Fibroblast of mammary gland (primary cell): ENCODE measurements at places on chromosomes 5 and 9.

DNA sequence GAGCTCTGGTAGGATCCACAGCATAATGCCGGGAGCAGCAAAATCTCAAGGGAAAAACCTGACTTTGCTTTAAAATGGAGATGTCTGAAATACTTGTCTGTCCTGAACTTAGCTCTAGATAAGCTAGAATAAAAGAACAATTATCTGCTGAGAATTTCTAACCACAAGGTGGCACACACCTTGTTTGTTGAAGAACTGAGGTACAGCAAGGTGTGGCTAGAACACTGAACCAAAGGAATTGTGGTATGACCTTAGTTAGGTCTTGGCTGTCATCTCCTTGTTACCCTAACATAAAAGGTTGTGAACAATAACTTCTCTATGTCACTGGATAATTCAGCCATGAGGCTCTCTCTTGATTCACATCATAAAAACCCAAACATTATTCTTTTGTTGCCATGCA lies 72.3 kb upstream of the ANXA1 start:
- no peak for DNase-seq

- DNase-seq, result peak; percentile 69
Observed at GRCh38 chr9:91948101-91948596, 1.9 kb downstream of the ROR2 start.

DNA sequence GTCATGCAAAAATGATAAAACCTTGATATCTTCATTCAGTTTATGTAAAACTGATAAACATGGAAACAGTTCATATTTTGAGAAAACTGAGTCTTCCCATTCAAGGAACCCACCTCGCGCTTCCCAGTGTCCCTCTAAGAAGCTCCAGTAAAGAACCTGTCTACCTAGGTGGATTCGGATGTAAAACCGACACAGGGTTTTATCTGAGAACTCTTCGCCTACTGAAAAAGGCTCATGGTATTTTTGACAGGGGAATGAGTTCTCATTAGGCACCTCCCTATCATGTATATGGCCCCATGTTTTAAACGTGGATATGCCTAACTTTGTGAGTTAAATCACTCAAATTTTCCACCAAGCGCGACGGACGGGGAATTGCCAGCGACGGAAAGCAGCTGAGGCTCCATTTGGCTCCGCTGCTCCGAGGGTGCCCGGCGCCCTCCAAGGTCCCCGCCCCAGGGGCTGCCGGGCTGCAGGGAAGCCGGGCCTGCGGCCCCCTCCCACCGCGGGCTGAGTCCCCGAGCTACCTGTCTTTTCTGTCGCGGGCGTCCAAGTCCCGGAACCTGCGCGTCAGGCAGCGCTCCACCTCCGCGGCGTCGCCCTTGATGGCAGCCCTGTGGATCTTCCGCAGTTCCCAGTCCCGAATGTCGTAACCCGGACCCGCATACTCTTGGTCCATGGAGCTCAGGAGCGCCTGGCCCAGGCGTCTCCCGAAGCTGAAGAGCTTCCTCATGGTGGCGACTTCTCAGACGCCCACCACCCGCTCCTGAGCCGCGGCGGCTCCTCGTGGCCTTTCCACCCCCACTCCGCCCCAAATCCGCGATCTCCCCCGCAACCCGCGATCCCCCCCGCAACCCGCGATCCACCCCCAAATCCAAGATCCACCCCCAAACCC lies 594 bp downstream of the ANKRD18A start:
- DNase-seq, result no peak

DNA sequence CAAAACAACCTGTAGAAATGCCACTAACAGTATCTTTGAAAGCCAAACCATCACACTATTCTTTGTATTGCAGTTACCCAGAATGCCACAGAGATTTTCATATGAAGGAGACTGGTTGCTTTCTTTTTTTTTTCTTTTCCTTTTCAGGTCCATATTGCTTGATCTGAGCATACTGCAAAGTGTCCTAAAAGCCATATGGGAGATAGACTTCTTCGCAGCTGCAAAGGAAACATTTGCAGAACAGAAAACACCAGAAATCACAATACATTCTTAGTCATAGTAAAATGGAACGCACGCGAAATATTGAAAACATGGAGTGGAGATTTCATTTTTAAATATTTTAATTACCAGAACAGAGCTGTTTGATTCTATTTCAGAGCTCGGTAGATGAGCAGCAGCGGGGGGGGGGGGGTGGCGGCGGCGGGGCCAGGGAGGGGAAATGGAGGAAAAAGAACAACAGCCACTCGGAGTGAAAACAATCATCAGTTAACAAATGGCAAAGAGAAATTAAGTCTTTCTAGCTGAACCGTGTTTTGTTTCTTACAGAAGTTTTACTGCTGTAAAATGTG lies 284.1 kb downstream of the NFIB start:
- no peak for DNase-seq

DNA sequence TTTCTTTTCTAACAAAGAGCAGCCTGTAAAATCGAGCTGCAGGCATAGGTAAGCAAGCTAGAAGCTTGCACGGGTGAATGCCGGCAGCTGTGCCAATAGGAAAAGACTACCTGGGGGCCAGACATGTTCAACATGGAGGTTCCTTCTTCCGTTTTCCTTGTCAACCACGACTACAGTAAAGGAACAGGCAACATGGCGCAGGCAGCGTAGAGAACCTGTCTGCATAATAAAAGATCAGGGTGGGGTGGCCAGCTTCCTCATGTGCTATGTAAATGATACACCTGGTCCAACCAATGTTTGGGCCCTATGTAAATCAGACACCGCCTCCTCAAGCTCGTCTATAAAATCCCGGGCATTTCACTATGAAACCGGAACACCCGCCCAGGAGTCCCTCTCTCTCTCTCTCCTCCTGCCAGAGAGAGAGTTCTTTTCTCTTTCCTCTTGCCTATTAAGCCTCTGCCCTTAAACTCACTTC lies 103.8 kb upstream of the LIFR start:
- DNase-seq, result no peak

DNA sequence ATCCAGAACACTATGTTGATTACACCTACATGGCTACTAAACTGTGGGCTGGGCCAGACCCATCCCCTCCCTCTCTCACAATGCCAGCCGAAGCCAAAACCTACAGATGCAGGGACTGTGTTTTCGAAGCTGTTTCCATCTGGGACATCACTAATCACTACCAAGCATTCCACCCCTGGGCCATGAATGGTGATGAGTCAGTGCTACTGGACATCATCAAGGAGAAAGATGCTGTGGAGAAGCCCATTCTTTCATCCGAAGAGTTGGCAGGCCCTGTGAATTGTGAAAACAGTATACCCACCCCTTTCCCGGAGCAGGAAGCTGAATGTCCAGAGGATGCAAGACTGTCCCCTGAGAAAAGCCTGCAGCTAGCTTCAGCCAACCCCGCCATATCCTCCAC lies 65.0 kb downstream of the ZNF462 start:
- peak; percentile 80 for DNase-seq

DNA sequence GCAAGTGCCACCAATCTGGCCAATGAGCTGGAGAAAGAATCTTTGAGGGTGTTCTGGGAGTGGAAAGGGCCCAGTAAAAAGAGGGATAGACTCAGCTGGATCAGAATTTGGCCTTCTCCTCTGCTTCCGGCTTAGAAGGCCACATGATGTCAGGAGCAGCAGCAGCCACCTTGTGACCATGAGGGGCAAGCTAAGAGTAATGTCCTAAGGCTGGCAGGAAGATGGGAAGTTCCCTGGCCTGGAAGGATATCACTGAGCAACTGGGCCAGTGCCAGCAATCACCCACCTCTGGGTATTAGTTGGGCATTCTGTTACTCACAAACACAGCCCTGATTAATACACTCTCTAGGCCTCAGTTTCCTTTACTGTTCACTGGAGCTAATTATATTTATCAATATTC lies 44.2 kb downstream of the TSPAN17 start:
- DNase-seq, result no peak

- no peak for DNase-seq
Observed at GRCh38 chr5:21792748-21793147, 1060.4 kb downstream of the CDH12 start.

DNA sequence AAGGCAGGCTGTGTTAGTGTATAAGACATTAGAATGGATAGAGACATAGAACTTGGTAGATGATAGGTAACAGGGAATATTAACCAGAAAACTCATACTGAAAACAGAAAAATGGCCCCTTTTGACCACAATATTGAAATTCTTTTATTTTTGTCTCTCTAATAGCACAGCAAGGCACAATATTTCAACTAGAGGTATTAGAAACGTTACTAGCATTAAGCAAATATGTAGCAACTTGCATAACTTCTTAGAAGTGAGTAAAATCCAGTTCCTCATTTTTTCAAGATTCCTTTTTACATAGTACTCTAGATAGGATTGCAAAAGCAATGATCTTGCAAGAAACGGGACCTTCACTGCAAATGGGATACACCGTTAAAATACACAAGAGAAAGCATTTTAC lies 102.7 kb upstream of the VCAN start:
- DNase-seq, result peak; percentile 55

- DNase-seq, result no peak
Observed at GRCh38 chr9:89345476-89345875, 27.2 kb downstream of the SECISBP2 start.
